Activated naive CD8-positive, alpha-beta T cell treated with anti-CD3 and anti-CD28 coated beads for 36 hours (primary cell): ENCODE measurements at places on chromosomes 6 and 20.

DNA sequence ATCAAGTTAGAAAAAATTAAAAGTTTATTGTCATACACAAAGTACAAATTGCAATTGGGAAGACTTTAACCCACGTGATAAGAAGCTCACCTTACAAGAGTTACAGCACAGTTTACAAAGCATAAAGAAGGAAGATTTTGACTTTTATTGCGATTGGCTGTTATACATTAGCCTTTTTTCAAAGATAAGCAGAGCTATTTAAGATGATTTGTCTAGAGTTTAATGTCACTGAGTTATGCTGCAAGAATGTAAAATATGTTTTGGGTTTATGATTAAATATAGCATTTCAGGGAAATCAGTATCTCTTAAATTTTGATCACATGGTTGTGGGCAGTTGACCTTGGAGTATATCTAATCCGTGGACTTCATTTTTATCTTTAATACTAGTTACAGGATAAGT, 664.2 kb upstream of the PTCHD4 start:
- H3K36me3 ChIP-seq = no peaks in the 10 kb centered on the region
- no peak overlapping the region for H3K4me3 ChIP-seq
- H3K27me3 ChIP-seq = no peaks in the 10 kb centered on the region
- no peak overlapping the region for H3K27ac ChIP-seq
- H3K4me1 ChIP-seq = no peaks in the 10 kb centered on the region
- no peak for DNase-seq

- no peak overlapping the region for H3K4me3 ChIP-seq
- no peak overlapping the region for H3K27ac ChIP-seq
- no peaks in the 10 kb centered on the region for H3K36me3 ChIP-seq
Measured at GRCh38 chr6:107132330-107132954, 17.1 kb upstream of the BEND3 start.

DNA sequence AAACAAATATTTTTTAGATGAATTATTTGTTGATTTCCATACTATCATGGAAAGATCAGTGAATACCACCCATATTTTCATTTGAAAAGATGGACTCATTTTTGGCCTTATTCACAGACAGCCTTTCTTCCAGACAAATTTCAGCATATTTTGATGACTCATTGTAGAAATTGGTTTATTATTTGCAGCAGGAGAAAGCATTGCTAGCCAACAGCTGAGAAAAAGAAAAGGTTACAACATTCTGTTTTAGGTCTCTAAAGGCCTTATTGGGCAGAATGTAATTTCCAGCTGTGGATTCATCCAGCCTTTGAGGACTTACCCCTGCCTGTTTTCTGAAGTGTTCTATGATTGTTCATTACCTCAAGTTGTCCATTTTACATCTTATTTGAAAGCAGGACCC, 201.9 kb downstream of the PLCB4 start:
- no peak overlapping the region for H3K27ac ChIP-seq
- H3K36me3 ChIP-seq = no peaks in the 10 kb centered on the region
- no peaks in the 10 kb centered on the region for H3K27me3 ChIP-seq
- no peak for DNase-seq

GRCh38 chr20:17614176-17614811, 44.4 kb downstream of the DSTN start:
- H3K4me3 ChIP-seq = no peak overlapping the region
- H3K36me3 ChIP-seq = peaks cover 2% of the 10 kb centered on the region
- no peak for DNase-seq
- no peak overlapping the region for H3K27ac ChIP-seq
- no peaks in the 10 kb centered on the region for H3K27me3 ChIP-seq
